ENCODE measurements at places on chromosomes 2 and 18.

DNA sequence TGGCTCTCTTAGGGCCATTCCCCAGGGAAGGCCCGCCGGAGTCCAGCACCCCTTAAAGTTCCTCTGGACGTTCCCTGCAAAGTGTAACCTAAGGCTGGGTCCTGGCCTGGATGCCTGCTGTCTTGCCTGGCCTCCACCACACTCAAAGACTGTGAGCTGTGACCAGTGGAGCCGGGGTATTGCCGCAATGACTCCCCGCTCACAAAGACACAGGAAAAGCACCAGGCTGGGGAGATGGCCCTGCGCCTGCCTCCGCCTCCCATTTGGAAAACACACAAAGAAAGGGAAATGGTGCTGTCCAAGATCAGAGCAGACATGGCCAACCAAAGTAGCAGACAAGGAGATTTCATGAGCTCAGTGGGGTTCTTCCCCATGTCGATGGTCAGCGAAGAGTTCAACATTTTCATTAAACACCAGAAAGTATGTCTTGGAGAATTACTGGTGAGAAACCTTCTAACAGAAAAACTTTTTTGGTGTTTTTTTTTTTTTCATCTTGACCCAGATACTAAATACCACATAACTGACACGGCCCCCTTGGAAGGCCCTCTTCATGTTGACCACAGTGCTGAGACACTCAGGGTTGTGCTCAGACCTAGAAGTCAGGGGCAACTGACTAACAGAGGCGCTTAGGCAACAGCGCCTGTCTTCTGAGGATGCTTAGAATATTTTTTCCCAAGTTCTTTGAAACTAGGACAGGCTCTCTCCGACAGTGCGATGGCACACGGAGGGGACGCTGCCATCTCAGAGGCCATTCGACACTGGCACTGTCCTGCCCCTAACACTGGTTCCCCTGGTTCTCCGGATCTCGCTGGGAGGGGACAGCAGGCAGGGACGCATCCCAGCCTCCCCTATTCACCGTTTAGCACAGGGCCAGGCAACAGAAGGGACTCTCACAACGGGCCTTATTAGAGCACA, 226.4 kb upstream of the ID2 start:
- DNase-seq: no peak

- DNase-seq: no peak
These were observed 837 bp upstream of the ACSL3 start for GRCh38 chr2:222859786-222860612.

- DNase-seq: no peak
These were observed 8.5 kb upstream of the SPATS2L start for GRCh38 chr2:200297989-200298388.

- no peak for DNase-seq
These were observed 976.8 kb downstream of the TMEM182 start for GRCh38 chr2:103738606-103739005.

DNA sequence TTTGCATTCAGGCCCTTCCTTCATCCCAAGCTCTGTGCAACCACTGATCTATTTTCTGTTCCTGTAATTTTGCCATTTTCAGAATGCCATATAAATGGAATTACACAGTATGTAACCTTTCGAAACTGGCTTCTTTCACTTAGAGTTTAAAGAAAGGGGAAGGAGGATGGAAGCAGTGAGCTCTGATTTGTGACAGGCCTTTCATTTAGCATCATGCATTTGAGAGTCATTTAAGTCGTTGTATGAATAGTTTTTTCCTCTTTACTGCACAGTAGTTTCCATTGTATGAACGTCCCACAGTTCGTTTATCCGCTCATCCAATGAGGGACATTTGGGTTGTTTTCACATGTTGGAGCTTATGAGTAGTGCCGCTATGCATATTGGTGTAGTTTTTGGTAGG, 67.0 kb downstream of the LBH start:
- no peak for DNase-seq

DNA sequence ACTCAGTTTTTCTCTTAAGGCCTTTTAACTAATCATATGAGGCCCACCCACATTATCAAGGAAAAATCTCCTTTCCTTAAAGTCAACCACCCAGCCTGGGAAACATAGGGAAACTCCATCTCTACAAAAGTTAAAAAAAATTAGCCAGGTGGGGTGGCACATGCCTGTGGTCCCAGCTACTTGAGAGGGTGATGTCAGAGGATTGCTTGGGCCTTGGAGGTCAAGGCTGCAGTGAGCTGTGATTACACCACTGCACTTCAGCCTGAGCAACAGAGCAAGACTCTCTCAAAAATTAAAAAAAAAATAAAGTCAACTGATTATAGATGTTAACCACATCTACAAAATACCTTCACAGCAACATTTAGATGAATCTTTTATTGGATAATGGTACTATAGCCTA, 5.8 kb downstream of the DPYSL5 start:
- DNase-seq: no peak

DNA sequence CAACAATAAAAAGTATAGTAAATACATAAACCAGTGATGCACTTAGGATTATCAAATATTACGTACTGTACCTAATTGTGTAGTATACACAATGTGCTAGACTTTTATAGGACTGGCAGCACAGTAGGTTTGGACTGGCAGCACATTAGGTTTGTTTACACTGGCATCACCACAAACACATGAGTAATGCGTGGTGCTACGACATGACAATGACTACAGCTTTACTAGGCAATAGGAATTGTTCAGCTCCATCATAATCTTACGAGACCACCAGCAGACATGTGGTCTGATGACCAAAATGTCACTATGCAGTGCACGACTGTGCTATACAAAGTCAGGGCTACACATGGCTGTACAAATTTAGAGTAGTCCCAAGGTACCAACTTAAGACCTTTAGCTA, 2.3 kb downstream of the MBOAT2 start:
- DNase-seq: no peak

DNA sequence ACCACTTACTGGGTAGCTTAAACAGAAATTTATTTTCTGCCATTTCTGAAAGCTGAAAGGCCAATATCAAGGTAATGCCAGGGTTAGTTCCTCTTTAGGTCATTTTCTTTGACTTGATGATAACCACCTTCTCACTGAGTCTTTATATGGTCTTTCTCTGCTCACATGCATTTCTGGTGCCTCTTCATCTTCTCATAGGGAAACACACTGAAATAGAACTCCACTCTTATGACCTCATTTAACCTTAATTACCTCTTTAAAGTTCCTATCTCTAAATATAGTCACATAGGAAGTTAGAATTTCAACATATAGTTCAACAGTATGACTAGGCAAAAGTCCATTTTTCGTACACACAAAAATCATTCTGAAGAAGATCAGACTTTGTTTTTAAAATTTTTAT, 616.8 kb upstream of the VRK2 start:
- DNase-seq: no peak

GRCh38 chr18:34153711-34154110, 71.0 kb downstream of the NOL4 start:
- DNase-seq: no peak

DNA sequence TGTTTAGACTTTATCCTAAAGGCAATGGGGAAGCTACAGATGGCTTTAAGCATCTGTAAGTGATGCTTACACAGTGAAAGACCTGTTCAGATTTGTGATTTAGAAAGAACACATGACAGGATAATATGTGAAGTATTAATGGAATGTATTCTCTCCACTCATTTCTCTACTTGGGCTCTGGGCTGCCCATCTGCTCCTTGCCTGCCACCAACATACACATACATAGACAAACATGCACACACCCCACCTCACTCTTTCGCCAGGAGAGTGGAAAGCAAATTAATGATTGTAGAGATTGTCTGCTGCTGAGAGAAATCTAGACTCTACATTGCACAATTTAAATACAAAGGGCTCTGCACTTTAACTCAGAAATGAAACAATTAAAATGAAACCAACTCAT, 61.0 kb upstream of the NFE2L2 start:
- DNase-seq: no peak

DNA sequence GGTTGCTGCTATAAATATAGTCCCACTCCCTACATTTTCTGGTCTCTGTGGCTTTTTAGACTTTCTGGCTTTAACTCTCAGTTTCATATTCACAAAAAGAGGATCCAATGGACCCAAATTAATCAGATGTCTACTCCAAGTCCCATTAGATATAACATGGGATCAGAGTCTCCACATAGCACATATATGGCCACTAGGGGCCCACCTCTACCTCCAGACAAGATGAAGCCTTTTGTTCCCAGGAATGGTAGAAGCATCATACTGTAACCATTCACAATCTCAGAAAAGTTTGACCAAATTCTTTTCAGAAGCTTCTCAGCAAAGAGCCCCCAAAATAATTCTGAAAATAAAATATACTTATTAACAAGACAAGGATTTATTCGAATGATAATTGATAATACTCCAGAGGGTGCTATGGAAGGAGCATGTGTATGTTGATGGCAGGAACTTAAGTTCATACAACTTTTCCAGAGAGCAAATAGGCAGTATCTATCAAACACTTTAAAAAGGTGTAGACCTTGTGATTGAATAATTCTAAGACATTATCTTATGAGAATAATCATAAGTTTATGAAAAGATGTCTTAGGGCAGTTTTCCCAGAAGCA, 382.3 kb upstream of the CRIM1 start:
- DNase-seq: no peak

DNA sequence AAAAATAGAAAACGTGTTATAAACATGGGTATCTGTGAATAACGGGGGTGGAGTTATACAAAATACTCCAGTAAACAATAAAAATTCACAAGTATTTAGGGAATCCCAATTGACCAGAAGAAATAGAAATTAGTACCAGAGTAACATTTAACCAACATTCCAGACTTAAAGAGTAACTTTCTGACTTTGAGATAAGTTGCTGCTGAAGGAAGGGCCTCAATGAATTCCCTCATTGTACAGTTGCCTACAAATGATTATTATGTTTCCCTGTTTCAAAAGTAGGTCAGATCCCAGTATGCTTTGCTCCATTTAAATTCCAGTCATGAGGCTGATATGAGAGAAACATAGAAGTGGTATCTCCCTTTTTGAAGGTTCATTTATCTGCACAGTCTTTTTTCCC, 88.3 kb upstream of the KCNH7 start:
- DNase-seq: no peak

DNA sequence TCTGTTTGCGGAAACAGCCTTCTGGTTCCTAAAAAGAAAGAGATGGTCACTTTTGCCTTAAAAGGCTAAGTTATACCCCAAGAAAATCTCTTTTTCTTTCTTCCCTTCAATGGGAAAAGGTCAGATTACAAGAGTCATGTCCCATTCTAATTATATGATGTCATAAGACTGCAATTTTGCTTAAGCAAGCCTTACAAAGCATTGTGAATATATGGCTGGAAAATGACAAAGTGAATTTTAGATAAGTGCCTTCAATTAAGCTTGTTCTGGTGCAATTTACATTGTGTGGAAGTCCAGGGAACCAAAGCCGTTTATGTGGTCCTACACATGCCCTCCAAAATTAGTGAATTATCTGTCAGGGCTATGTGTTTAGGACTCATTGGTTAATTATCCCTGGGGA, 7.6 kb upstream of the BMP10 start:
- DNase-seq: no peak

DNA sequence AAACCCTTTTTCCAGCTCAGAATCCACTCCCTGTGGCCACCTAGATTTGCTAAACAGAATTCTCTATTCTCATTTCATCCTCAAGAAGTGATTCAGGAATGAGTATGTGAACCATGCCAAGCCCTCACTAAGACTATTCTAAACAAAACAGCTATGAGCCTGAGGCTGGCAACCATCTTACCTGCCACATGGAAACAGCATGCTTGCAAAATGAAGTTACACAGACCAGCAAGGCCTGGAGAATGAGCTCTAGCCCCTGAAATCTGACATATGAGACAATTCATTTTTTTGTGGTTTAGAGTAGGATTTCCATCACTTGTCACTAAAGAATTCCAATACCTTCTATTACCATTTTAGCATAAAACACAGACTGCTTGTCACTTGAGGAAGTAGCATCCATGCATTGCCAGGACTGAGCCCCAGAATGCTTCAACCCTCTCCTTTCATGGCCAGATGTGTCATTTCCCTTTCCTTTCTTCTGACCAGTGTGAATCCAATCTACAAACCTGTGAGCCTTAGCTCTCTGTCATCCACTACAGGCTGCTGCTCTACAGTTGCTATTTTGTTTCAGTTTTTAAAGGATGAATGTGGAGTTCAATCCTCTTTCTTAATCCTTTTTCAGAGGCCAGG, 744.3 kb upstream of the ACVR2A start:
- no peak for DNase-seq

- no peak for DNase-seq
These were observed 549.6 kb downstream of the FBXO15 start for GRCh38 chr18:73597832-73598615.

GRCh38 chr2:172397148-172397834, 30.1 kb upstream of the ITGA6 start:
- DNase-seq: no peak

GRCh38 chr2:105803337-105803736, 58.6 kb downstream of the NCK2 start:
- no peak for DNase-seq

GRCh38 chr2:27754831-27755230, 16.7 kb upstream of the MRPL33 start:
- no peak for DNase-seq

DNA sequence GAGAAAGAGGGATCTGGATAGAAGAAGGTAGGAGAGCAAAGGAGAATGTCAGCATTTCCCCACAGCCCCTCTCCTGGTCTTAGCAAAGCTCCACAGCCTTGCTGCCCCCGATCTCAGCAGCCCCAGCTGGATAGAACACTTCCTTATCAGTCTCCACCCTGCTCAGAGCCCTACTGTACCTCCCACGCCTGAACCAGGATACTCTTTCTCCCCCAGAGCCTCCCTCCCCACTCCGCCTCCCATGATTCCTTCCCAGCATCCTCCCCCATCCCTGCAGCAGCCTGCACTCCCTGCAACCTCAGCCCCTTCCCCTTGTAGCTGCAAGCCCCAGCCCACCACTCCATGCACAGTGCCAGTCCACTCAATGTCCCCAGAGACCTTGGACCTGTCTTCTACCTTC, 25.8 kb downstream of the PLB1 start:
- DNase-seq: no peak

GRCh38 chr18:7741640-7742039, 174.5 kb downstream of the PTPRM start:
- no peak for DNase-seq

GRCh38 chr2:66472225-66472843, 37.4 kb downstream of the MEIS1 start:
- DNase-seq: no peak

GRCh38 chr2:152565884-152566727, 151.2 kb downstream of the PRPF40A start:
- DNase-seq: no peak

DNA sequence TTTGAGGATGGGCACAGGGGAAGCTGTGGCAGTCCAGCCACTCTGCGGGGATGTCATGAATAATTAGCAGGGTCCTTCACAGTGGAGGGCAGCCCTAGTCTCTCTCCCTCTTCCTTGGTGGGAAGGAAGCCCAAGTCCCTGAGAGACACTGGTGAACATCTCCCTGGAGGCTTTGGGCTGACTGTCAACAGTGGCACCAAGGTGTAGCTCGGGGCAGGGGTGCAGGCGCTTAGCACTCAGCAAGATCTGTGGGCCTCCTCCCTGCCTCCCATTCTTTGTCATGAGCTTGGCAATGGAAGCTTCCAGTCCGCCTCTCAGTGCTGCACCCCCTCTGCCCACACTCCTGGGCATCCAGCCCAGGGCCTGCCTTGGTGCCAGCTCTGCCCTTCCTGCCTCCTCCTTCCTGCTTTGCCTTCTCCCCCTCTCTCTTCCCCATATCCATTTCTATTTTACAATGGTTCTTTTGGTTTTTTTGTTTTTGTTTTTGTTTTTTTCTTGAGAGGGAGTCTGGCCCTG, 59.4 kb downstream of the STEAP3 start:
- no peak for DNase-seq
